ENCODE measurements at places on chromosomes 2 and 18. TPM values are rescaled to one million over a fixed set of nuclear protein-coding genes. Genes with fewer than 3 reads are reported as not detected.

The SERPINB4 gene
- total RNA-seq = not detected

The FRZB gene
- 72.9 TPM for total RNA-seq

The UNC80 gene
- 0.03 TPM for total RNA-seq

The ZEB2 gene
- total RNA-seq = 35.5 TPM

The HOXD3 gene
- total RNA-seq = 0.20 TPM

The APOB gene
- total RNA-seq = 804 TPM

The BOLL gene
- total RNA-seq = not detected

The RGPD3 gene
- total RNA-seq = 0.27 TPM

The TDRD15 gene
- total RNA-seq = 0.08 TPM

The RAB31 gene
- 26.0 TPM for total RNA-seq

The OR6B2 gene
- not detected for total RNA-seq

The TTC27 gene
- 20.6 TPM for total RNA-seq

The MAP3K19 gene
- total RNA-seq = 1.1 TPM

- H3K4me1 ChIP-seq = no peaks in the 10 kb centered on the region
- DNase-seq = no peak
- H3K4me3 ChIP-seq = no peak overlapping the region
- H3K27ac ChIP-seq = no peak overlapping the region
- no peaks in the 10 kb centered on the region for H3K36me3 ChIP-seq
Measured at GRCh38 chr2:52144590-52144989, 1112.7 kb upstream of the NRXN1 start.

DNA sequence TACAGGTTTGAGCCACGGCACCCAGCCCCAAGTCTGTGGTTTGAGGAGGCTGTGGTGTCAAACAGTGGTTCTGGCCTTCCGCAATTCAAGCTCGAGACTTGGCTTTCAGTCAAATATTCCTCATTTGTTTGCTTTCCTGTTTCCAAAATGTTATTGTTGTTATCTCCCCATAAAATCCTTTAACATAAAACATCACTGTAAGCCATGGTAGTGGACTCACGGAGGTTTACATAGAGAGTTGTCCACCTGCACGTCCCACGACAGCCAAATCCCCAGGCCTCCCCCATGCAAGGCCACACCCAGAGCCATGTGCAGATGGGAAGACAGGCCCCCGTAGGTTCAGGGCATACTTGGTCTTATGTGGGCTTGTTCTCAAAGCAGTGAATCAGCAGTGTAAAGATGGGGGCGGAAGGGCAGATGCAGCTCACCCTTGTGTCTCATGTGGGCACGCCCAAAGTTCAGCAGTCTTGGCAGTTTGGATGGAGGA, 18.9 kb upstream of the ST3GAL5 start:
- no peaks in the 10 kb centered on the region for H3K27me3 ChIP-seq
- peaks cover 8% of the 10 kb centered on the region for H3K4me1 ChIP-seq
- no peaks in the 10 kb centered on the region for H3K36me3 ChIP-seq
- no peak overlapping the region for H3K4me3 ChIP-seq
- no peak overlapping the region for H3K27ac ChIP-seq
- DNase-seq = no peak

DNA sequence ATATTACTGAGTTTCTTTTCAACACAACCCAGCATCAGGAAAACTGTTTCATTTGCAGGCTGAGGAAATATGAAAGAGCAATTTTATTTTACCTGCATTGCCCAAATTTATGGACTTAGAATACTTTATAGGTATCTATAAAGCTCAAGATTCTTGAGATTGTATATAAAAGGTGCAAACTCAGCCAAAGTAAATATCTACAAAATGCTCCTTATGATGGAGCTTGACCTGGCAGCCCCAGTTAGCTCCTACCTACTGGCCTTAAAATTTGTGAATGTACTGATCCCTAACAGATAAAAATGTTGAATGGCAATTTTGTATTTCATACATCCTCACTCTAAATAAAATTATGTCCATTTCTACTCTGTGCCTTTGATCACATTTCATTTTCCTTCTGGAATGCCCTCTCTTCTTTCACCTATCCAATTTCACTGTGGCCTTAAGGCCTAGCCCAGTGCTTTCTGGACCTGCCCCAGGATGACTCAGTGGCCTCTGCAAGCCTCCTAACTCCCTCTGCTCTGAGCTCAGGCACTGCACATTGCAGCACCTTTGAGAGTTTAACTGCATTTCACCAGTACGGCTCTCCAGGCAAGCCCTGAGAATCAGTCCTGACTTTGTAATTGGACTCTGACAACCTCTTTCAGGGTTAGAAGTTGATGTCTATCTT, 125.9 kb downstream of the ANTXR1 start:
- no peaks in the 10 kb centered on the region for H3K36me3 ChIP-seq
- no peak overlapping the region for H3K4me3 ChIP-seq
- H3K4me1 ChIP-seq = peaks cover 7% of the 10 kb centered on the region
- DNase-seq = peak; percentile 27
- H3K27ac ChIP-seq = no peak overlapping the region

GRCh38 chr2:6692056-6692455, 173.7 kb downstream of the CMPK2 start:
- H3K27me3 ChIP-seq = no peaks in the 10 kb centered on the region
- no peak for DNase-seq
- no peak overlapping the region for H3K4me3 ChIP-seq
- no peaks in the 10 kb centered on the region for H3K36me3 ChIP-seq

- no peaks in the 10 kb centered on the region for H3K36me3 ChIP-seq
- peaks cover 16% of the 10 kb centered on the region for H3K4me1 ChIP-seq
- no peak overlapping the region for H3K4me3 ChIP-seq
- H3K27ac ChIP-seq = no peak overlapping the region
- no peak for DNase-seq
- no peaks in the 10 kb centered on the region for H3K27me3 ChIP-seq
Measured at GRCh38 chr2:201696151-201696659, 2.2 kb downstream of the MPP4 start.

DNA sequence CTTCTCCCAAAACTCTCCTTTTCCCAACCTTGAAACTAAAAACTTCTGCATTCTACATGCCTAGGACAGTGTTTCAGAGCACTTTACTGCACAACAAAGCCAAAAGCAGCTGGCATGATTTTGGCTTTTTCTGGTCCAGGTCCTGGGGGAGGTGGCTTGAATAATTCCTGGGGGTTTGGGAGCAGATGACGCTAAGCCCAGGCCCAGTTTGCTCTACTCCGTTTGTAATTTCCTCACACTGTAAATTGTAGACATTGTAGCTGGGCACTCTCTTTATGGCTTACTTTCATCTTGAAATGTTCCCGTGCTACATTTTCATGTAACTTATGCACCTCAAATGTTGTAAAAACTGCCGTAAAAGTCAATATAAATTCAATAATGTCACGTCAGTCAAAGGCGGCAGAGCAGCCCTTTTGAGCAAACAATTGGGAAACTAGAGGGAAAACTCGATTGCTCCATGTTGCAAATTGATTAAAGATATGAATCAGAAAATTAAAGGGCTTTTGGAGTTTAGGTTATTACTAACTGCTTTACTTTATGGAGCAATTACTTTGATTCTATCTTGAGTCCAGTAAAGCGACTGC, 373.2 kb upstream of the SLC14A2 start:
- peak overlapping the region; percentile 80 for H3K27ac ChIP-seq
- DNase-seq = no peak
- no peaks in the 10 kb centered on the region for H3K27me3 ChIP-seq
- H3K4me1 ChIP-seq = peaks cover 7% of the 10 kb centered on the region
- H3K36me3 ChIP-seq = no peaks in the 10 kb centered on the region
- no peak overlapping the region for H3K4me3 ChIP-seq

GRCh38 chr2:120331903-120332302, 14.0 kb upstream of the INHBB start:
- H3K4me3 ChIP-seq = no peak overlapping the region
- H3K27ac ChIP-seq = no peak overlapping the region
- H3K36me3 ChIP-seq = no peaks in the 10 kb centered on the region
- H3K4me1 ChIP-seq = no peaks in the 10 kb centered on the region
- DNase-seq = no peak

DNA sequence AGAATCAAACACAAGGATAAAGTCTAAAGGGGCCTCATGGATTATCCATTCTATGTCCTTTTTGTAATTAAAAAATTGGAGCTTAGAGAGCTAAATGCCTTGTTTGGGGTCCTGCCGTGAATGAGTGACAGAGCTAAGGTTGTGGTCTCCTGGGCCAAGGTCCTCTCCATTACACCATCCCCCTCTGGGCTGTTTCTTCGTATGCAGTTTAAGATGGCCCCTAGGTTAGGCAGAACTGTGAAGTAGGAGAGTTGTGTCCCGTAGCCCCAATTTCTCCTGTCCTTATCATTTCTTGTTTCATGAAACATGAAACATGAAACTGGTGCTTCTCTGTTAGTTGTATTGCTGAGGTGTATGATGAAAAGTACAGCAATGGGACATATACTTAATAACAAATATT, 32.9 kb downstream of the CRIM1 start:
- H3K4me1 ChIP-seq = peaks cover 21% of the 10 kb centered on the region
- no peaks in the 10 kb centered on the region for H3K36me3 ChIP-seq
- no peak for DNase-seq
- no peak overlapping the region for H3K4me3 ChIP-seq
- no peaks in the 10 kb centered on the region for H3K27me3 ChIP-seq

- no peak for DNase-seq
- H3K4me1 ChIP-seq = no peaks in the 10 kb centered on the region
- no peaks in the 10 kb centered on the region for H3K27me3 ChIP-seq
- no peaks in the 10 kb centered on the region for H3K36me3 ChIP-seq
- no peak overlapping the region for H3K4me3 ChIP-seq
Measured at GRCh38 chr18:63487676-63488075, 10.9 kb downstream of the SERPINB5 start.

GRCh38 chr2:24543252-24543651, 52.2 kb downstream of the NCOA1 start:
- no peak overlapping the region for H3K27ac ChIP-seq
- no peak overlapping the region for H3K4me3 ChIP-seq
- peaks cover 7% of the 10 kb centered on the region for H3K4me1 ChIP-seq
- no peak for DNase-seq
- H3K27me3 ChIP-seq = no peaks in the 10 kb centered on the region

GRCh38 chr2:27824401-27824800, 52.9 kb downstream of the MRPL33 start:
- no peaks in the 10 kb centered on the region for H3K27me3 ChIP-seq
- H3K36me3 ChIP-seq = no peaks in the 10 kb centered on the region
- no peak overlapping the region for H3K27ac ChIP-seq
- H3K4me3 ChIP-seq = no peak overlapping the region

- DNase-seq = no peak
- no peaks in the 10 kb centered on the region for H3K36me3 ChIP-seq
- H3K4me3 ChIP-seq = no peak overlapping the region
Measured at GRCh38 chr2:147679955-147680531, 164.8 kb upstream of the ACVR2A start.

- H3K27ac ChIP-seq = no peak overlapping the region
- no peak overlapping the region for H3K4me3 ChIP-seq
- H3K4me1 ChIP-seq = no peaks in the 10 kb centered on the region
- H3K36me3 ChIP-seq = no peaks in the 10 kb centered on the region
Measured at GRCh38 chr2:56132138-56132537, 51.7 kb upstream of the CCDC85A start.

DNA sequence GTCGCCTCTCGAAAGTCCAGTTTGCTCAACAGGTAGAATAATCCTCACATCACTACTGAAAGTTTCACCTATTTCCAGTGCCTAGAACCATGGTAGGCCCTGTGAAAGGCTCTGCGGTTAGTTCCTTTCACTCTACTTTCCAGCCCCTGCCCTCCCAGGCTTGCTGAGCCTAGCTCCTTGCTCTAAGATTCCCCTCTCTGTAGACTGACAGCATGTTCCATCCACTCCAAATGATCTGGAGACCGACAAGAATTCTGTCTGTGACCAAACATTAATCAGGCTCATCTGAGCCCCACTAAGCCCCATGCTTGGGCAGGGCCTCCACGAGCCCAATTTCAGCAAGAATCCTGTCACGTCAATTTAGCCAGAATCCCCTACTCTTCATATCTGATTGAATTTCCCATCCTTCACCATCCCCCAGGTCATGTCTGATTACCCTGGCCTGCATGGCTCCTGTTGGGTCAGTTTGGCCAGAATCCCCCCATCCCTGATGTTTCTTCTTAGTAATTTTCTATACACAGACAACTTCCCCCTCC, 307.0 kb downstream of the ALK start:
- H3K27me3 ChIP-seq = no peaks in the 10 kb centered on the region
- no peak overlapping the region for H3K4me3 ChIP-seq
- H3K27ac ChIP-seq = no peak overlapping the region
- peaks cover 13% of the 10 kb centered on the region for H3K4me1 ChIP-seq
- H3K36me3 ChIP-seq = no peaks in the 10 kb centered on the region
- DNase-seq = no peak

DNA sequence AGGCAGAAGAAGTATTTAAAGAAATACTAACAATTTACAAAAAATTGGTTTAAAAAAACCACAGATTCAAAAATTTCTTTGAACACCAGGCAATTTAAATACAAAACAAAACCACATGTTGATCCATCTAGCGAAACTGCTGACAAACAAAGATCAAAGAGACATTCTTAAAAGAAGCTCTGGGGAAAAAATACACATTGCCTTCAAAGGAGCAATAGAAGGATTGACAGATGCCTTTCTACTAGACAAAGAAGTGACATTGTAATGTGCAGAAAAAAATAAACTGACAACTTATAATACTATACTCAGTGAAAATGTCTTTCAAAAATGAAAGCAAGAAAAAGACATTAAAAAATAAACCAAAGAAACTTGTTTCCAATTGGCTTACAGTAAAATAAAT, 12.6 kb upstream of the EIF2AK3 start:
- no peak overlapping the region for H3K27ac ChIP-seq
- H3K27me3 ChIP-seq = no peaks in the 10 kb centered on the region
- no peak overlapping the region for H3K4me3 ChIP-seq
- H3K36me3 ChIP-seq = no peaks in the 10 kb centered on the region
- DNase-seq = no peak
- no peaks in the 10 kb centered on the region for H3K4me1 ChIP-seq

DNA sequence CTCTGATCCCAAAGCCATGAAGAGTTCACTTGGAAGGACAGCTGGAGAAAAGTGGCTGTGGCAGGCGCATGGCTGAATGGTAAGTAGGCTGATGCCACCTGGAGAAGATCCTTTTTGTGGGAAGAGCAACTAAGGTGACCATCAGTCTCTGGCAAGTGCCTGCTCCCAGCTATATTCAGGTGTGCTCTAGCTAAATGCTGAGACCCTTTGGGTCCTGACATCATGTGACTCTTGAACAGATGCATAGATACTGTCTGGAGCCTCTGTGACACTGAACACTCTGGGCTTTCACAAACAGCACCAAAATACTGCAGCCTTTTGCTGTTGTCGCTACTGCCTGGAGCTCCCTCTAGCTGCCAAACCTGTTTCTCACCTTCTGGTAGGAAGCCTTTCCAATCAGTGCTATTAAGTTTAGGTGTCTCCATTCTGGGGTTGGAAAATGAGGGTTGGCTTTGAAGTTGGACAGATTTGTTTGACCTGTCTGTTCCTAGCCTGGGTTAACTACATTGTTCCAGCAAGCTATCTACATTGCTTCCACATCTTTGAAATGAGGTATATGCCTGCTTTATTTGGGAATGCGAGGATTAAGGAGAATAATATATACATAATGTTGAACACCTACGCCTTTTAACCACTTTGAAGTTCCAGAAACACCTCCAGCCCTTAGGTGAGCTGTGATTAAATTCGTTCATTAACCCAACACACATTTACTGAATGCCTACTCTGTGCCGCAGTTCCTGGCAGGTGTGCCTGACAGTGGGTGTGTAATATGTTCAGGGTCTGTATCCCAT, 3.1 kb downstream of the EGR4 start:
- no peaks in the 10 kb centered on the region for H3K4me1 ChIP-seq
- H3K4me3 ChIP-seq = no peak overlapping the region
- H3K27me3 ChIP-seq = peaks cover 95% of the 10 kb centered on the region

Data from hepatocyte (in vitro differentiated cells).